ENCODE measurements at places on chromosomes 3 and 15. TPM values are rescaled to one million over a fixed set of nuclear protein-coding genes. Genes with fewer than 3 reads are reported as not detected.

GRCh38 chr15:66765478-66766281 is 63.6 kb downstream of the SMAD6 start:
- H3K36me3 ChIP-seq: no peaks in the 10 kb centered on the region
- no peak overlapping the region for H3K4me3 ChIP-seq
- H3K27ac ChIP-seq: no peak overlapping the region
- H3K27me3 ChIP-seq: peaks cover 23% of the 10 kb centered on the region
- DNase-seq: peak; percentile 5
- H3K4me1 ChIP-seq: no peaks in the 10 kb centered on the region

- H3K27ac ChIP-seq: no peak overlapping the region
- H3K27me3 ChIP-seq: no peaks in the 10 kb centered on the region
- DNase-seq: no peak
- H3K4me3 ChIP-seq: no peak overlapping the region
- H3K4me1 ChIP-seq: no peaks in the 10 kb centered on the region
- H3K36me3 ChIP-seq: peaks cover 13% of the 10 kb centered on the region
Observed at GRCh38 chr3:41907330-41908073, 54.4 kb downstream of the ULK4 start.

- no peaks in the 10 kb centered on the region for H3K27me3 ChIP-seq
- H3K4me3 ChIP-seq: no peak overlapping the region
- no peaks in the 10 kb centered on the region for H3K4me1 ChIP-seq
- no peak overlapping the region for H3K27ac ChIP-seq
- H3K36me3 ChIP-seq: no peaks in the 10 kb centered on the region
Observed at GRCh38 chr3:178845420-178846118, 226.0 kb downstream of the ZMAT3 start.

GUCA1C gene
- total RNA-seq: not detected

ABI3BP gene
- not detected for total RNA-seq

LMCD1 gene
- 0.55 TPM for total RNA-seq

PLSCR2 gene
- not detected for total RNA-seq

Measured in CD4-positive, alpha-beta T cell (primary cell).